ENCODE measurements at places on chromosomes 5 and 9.

- DNase-seq: no peak
Observed at GRCh38 chr5:8752595-8752994, 793.3 kb downstream of the SEMA5A start.

DNA sequence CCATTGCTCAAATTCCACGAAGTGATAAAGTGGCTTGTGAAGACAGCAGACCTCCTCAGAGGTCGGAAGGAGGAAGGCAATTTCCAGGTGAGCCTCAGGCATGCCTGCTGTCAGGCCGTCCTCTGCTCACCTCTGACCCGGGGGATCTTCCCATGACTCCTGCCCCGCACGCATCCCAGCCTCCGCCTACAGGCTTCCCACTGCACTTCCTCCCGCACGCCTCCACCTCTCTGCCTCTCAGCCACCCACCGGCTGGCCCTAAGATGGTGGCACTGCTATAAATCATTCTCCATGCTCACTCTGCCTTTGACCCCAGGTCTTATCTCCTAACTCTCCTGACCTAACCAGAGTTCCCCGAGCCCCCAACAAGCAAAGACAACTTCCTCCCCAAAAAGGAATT, 49.4 kb upstream of the DNAH5 start:
- no peak for DNase-seq

- no peak for DNase-seq
Observed at GRCh38 chr5:7793895-7794294, 57.0 kb downstream of the CFAP90 start.

GRCh38 chr9:27880156-27880555, 306.9 kb upstream of the C9orf72 start:
- DNase-seq: no peak

DNA sequence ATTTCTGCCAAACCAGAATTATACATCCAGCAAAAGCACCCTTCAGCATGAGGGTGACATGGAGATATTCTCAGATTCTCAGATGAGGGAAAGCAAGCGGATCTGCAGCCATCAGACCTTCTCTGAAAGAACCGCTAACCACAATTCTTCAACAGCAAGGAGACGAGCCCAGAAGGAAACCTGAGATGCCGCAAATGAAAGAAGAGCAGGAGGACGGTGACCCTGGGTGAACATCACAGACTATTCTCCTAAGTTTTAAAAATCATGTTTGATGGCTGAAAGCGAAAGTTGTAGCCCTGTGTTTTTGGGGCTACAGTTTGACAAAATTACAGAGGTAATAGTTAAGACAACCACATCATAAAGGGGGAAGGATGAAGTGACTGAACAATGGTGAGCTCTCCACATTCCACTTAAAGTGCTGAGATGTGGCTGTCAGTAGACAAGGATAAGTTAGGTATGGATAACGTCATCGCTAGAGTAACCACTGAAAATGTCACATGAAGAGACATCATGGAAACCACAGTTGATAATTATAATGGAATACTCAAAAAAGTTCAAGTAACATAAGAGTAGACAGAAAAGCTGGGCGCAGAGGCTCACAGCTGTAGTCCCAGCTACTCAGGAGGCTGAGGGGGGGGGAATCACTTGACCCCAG, 31.5 kb upstream of the NSMF start:
- DNase-seq: no peak

DNA sequence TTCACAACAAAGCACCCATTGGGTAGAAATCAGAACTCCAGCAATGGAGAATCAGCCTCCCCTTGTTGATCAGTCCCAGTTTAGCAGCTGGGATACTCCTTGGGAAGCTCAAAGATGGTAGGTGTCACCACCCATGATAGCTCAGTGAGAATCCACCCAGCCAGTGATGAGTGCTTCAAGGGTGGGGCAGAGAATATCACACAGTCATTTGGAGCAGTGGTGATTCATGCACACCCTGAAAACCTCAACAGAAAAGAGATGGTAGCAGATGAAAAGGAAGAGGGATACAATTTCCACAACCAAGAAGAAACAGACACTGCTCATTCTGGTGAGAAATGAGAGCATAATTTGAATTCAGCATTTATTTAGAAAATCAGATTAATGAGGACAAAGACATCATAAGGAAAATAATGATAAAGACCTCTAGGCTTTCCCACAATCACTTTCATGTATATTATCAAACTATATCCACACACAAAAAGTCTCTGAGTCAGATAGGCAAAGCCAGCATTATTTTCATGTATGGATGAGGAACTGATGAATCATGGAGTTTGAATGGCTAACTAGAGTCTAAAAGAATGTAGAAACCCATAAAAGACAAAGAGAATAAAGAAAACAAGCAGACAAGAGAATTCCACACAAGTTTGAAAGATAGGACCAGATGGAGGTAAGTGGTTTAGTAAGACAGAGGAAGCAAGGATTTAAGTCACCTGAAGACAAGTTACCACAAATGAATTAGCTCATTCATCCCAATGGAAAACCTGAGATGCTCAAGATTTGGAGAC, 82.9 kb downstream of the FEM1C start:
- peak; percentile 89 for DNase-seq

DNA sequence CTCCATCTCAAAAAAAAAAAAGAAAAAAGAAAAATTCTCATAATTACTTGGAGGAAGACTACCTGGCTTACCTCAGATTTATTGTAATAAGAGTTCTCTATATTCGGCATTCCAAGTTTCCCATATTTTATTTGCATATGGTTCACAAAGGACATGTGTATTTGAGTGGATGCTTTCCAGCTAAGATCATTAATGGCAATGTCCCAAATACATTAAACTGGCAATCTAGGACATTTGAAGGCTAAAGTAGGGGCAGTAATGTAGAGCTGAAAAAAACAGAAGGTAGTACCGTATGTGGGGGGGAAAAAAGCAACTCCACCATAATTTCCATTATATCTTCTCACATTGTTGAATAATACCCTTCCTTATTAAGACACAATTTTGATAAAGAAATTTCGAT, 4.9 kb downstream of the TUT7 start:
- DNase-seq: peak; percentile 20

- no peak for DNase-seq
Observed at GRCh38 chr9:113695901-113696300, 180.2 kb upstream of the ZNF618 start.

- DNase-seq: no peak
Observed at GRCh38 chr5:127412698-127413097, 104.7 kb upstream of the PRRC1 start.

GRCh38 chr5:79493596-79494345, 20.2 kb downstream of the HOMER1 start:
- no peak for DNase-seq

- DNase-seq: no peak
Observed at GRCh38 chr5:171747061-171747859, 38.4 kb upstream of the SMIM23 start.

GRCh38 chr9:113910036-113910639, 34.0 kb downstream of the ZNF618 start:
- no peak for DNase-seq

DNA sequence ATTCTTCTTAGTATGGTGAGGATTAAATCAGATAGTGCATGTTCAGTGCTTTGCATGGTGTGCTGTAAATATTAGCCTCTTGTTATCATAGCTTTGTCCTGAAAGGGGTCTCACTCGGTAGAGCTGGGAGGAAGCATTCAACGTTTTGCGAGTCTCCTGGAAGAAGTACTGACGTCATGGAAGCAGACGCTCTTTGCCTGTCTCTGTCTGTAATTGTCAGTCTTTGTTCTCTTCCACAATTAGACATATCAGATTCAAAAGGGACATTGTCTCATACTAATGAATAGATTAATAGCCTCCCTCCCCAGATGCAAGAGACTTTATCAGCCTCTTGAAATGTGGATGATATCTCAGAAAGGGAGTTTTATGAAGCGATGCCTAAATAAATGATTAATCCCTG, 91.8 kb upstream of the CXCL14 start:
- no peak for DNase-seq

DNA sequence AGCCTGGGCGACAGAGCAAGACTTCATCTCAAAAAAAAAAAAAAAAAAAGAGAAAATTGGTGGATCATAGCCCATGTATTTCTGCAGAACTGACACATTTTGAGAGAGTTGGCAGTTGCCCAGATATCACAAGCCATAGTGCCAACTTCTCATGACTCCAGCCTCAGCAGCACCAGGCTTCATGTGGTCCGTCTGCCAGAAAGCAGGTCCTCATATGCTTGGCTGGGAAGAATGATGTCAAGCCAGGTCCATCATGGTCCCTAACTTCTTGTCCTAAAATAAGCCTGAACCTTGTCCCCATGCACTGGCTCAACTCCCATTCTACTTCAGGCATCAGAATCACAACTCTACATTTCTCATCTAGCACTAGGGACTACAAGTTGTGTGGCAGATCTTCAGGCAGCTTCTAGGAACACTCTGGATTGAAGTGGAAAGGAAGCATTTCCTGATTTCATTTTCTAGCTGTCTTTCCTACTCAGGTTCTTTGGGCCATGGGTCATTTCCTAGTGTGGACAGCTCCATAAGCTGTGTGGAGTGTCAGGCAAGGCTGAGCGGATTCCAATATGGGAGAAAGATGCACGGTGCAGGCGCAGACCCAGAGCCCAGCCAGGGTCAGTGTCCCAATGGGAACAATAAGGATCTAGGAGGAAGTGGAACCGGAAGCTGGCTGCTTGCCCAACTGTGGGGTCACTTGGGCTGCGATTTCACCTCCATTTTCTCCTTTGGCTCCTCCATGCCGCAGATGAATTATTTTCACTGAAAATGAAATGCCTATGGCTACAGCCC, 90.1 kb downstream of the LMNB1 start:
- no peak for DNase-seq

- DNase-seq: peak; percentile 48
Observed at GRCh38 chr5:61658592-61659008, 326.5 kb downstream of the ZSWIM6 start.

- no peak for DNase-seq
Observed at GRCh38 chr5:97087138-97087537, 55.3 kb downstream of the LIX1 start.

GRCh38 chr5:159884917-159885620, 31.2 kb upstream of the ADRA1B start:
- DNase-seq: no peak

- no peak for DNase-seq
Observed at GRCh38 chr9:11103525-11103924, 490.7 kb upstream of the PTPRD start.

- DNase-seq: no peak
Observed at GRCh38 chr9:110028676-110029075, 179.3 kb downstream of the C9orf152 start.

GRCh38 chr5:952597-953271, 55.9 kb upstream of the NKD2 start:
- DNase-seq: no peak

DNA sequence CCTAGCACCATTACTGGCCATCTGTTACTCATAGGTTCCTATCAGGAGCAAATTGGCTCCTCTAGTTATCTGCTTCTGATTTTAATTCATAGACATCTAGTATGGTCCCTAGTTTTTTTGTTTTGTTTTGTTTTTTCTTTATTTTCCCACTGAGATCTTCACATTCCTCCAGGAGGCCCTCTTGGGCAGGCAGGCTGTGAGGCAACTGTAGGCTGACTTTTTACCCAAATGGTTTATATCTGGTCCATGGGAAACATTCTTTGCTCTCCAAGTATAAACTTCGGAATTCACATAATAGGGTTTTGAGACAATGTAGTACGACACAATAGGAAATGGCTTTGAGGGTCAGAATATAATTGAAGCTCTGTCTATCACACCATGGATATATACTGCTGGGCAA, 250.9 kb upstream of the DAB2 start:
- DNase-seq: peak; percentile 22

- no peak for DNase-seq
Observed at GRCh38 chr9:68507806-68508145, 32.9 kb downstream of the TMEM252 start.

DNA sequence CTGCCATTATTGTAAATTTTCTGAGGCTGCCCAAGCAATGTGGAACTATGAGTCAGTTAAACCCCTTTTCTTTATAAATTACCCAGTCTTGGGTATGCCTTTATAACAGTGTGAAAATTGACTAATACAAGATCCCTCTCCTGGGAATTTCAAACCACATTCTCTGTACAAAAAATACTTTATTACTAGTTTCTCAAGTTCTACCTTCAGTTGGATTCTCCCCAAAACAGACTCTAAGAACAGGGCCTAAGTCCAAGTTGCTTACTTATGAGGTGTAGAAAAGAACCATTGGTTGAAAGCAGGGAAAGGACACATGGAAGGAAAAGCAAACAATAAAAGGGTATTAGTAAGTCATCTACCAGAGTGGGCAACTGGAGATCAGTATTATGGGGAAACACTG, 343.2 kb downstream of the TMEM232 start:
- no peak for DNase-seq

GRCh38 chr9:71822935-71823334, 54.6 kb upstream of the CEMIP2 start:
- DNase-seq: no peak

DNA sequence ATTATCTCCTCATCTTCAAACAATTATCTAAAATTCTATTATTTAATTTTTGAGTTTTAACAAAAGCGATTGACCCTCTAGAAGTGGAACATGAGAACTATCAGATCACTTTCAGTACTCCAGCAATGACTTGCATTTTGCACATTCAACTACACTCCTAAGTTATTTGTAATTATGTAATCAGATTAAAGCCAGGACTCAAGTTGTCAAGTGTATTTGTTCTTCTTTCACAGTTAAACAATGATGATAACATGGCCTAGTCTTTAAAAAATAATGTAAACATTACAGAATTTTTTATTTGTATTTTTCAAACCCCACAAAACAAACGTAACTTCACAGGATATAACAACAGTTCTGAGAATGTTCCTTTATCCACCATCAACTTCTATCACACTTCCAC, 2148.9 kb upstream of the ACO1 start:
- DNase-seq: no peak

GRCh38 chr5:67188274-67189078, 8.1 kb downstream of the CD180 start:
- DNase-seq: no peak

DNA sequence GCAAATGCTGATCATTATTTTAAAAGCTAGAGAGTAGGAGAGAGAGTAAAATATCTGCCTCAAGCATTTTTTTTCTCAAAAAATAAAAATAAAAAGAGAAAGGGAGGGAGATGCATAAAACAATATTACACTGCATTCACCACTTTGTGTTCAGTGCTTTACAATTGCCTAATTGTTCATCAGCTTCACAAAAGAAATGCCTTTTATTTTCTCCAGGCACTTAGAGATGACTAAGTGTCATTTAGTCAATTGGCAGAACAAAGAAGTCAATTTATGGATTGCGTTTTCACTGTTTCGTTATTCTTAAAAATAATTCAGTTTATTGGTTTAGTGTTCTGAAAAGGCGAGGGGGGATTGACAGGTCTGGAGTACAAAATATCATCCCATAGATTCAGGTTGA, 232.5 kb upstream of the CCNH start:
- no peak for DNase-seq

- no peak for DNase-seq
Observed at GRCh38 chr5:15646371-15646770, 146.4 kb downstream of the FBXL7 start.

DNA sequence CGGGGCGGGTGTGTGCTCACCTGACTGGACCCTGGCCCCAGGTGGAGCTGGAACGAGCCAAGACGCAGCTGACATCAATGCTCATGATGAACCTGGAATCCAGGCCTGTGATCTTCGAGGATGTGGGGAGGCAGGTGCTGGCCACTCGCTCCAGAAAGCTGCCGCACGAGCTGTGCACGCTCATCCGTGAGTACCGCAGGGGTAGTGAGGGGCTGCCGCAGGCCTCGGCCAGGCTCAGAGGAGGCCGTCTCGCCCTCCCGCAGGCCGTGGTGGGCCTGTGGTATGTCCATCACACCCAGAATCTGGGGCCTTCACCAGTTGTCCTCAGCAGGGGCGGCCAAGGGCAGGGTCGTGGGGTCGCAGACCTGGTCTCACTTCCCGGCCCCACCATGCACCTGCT, 11.3 kb downstream of the PMPCA start:
- DNase-seq: no peak
